ENCODE measurements at places on chromosomes 11 and 22.

DNA sequence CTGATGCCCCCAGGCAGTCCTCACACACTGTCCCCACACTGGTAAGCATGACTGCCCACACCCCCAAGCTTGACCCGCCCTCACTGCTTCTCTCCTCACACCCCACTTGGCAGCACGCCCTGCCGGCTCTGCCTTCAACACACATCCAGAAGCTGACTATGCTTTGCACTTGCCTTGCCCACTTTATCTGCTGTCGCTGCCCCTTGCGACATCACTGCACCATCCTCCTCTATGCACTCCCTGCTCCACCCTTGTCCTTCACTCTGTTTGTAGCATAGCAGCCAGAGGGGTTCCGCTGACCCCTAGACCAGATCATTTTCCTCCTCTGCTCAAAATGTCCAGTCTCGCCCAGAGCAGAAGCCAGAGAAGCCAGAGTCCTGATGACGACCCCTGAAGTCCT is 25.3 kb upstream of the SLC25A1 start:
- DNase-seq = no peak

DNA sequence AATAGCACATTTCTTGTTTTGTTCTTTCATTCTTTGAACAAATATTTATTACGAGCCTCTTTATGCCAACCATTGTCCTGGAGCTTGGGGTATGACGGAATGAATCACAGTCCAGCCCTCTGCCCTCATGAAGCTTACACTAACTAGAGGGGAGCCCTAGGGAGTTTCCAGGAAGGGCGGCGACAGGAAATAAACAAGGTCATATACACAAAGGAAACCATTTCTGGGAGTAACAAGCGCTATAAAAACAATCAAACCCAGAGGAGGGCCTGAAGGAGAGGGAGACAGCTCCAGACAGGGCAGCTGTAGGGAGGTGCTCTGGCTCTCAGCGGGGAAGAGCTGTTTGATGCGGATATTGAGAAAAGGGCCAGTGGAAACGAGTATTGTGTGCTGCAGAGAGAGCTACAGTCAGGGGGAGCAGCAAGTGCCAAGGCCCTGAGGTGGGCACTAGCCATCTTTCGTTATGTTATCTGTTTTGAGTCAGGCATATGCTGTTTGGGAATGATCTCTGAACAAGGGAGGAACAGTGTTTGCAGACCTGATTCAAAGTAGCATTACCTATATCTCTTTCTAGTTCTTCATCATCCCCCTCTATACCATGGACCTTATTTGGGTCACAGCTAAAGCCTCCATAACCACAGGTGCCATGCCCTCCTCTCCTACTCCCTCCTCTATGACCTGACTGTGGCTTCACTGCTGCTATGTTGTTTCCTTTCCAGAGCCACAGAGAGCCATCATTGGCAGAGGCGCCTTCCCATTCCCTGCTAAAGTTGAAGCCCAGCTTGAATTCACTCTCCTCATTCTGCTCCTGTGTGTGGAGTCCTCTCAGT is 15.3 kb upstream of the ZBTB16 start:
- no peak for DNase-seq

GRCh38 chr22:32920734-32921133 is 119.2 kb downstream of the TIMP3 start:
- DNase-seq = no peak

DNA sequence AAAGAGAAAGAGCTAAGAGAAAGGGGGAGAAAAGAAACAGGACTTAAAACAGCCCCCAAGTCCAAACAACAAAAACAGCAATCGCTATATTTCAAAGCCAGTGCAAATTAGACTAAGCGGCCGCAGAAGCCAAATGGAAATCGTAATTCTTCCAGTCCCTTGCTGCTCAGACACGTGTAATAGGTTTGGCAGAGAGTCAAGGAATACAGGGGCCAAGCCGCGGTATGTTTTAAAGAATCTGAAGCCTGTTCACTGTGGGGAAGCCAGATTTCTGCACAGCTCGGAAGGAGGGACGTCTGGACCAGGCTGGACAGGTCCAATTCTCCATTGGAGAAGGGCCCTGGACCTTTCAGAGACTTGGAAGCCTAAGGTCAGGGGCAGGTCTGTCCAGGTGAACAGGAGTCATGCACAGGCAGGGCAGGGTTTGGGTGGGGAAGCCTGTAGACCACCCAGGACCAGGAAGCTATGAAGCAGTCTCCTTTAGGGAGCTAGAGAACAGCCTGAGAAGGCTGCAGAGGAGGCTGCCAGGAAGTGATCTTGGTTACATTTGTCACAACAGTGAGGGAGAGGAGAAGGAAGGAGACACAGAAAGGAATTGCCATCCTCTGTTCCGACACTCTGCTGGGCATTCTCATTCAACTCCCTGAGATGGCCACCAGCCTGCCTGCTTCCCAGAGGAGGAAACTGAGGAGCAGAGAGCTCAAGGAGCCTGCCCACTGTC is 265.5 kb upstream of the ISX start:
- DNase-seq = no peak

DNA sequence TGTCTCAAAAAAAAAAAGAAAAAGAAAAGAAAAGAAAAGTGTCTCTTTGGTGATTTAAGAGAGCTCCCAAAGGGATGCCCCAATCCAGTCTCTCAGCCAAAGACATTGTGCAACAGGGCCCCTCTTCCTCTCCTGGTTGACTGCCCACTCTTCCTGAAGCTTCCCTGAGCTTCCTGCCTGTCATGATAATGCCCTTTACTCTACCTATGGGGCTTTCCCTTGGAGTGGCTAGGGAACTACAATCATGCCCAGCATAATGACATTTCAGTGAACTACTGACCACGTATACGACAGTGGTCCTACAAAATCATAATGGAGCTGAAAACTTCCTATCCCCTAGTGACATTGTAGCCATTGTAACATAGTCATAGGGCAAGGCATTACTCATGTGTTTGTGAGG is 118.0 kb downstream of the RASSF10 start:
- DNase-seq = no peak

DNA sequence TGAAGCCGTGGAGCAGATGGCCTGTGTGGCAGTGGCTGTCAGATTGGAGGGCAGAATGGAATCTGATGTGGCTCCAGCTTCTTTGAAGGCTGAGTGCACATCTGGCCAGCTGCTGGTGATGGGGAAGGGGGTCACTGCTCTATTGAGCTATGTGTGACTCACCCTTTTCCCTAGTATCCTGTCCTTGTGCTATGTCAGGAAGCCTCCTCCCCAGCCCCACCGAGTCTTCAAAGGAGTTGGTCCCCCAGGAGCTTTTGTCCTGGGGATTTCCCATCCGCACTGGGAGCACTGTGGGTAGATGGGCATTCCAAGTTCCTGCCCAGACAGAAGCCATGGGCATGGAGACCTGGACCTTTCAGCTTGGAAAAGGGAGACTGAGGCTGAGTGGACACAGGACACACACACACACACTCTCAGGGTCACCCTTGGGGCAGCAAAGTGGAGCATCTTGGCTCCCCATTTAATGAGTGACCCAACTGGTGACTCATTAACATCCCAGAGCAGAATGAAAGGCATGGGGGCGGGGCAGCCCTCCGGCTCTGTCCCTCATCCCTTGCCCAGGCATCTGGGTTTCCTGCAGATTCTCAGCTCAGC is 3.3 kb downstream of the SERPINH1 start:
- no peak for DNase-seq

DNA sequence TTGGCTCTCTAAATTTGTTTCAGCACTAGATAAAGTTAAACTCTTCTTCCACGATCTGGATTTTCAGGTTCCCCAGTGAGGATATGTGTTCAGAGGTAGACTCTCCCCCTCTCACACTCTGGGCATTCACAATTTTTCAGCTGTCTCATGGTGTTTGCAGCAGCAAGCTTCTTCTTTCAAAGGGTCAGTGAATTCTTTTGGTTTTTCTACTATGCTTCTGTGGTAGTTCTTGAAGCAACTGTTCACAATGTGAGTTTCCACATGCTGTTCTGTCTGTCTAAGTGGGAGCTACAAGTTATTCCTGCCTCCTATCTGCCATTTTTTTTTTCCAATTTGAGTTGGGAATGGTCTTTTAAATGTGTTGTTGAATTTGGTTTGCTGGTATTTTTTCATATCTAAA is 25.4 kb downstream of the CNTF start:
- DNase-seq = no peak

DNA sequence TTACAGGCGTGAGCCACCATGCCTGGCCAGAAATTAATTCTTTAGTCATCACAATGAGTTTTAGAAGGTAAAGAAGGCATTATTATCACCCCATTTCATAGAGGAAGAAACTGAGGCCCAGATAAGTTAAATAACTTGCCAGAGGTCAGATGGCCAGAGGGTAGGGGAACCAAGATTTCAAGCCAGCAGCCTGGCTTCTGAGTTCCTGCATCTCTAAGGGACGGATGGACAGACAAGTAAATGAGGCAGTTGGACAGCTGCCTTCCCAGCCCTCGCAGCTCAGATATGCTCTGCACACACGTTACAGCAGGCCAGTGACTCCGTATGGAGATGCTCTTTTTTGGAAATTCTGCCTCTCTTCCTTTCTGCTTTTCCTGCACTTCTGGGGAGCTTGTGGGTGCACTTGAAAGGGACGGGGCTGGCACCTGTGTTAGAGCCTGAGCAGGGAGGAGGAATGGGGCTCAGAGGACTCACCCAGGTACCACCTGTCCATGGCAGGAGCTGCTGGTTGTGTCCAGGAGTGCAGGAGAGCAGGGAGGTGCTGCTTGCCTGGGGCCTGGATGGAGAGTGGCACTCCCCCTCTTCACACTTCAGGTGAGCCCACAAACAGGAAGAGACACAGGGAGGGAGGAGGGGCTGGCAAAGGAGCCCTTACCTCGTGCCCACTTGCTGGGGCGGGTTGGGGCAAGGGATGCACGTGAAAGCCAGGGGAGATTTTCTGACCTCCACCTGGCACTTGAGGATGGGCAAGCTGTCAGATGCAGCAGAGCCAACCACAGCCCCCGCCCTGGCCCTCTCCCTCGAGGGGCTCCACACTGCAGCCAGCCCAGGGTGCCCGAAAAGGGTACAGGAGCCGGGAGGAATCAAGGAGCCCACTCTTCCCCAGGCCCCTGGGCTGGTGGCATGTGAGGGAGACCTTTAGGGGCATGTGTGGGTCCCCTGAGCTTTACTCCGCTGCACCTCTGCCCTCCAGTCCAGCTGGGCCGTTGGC is 3.3 kb upstream of the FXYD2 start:
- DNase-seq = no peak

- DNase-seq = no peak
These were observed 58.5 kb downstream of the SMCO4 start for GRCh38 chr11:93484716-93485115.

DNA sequence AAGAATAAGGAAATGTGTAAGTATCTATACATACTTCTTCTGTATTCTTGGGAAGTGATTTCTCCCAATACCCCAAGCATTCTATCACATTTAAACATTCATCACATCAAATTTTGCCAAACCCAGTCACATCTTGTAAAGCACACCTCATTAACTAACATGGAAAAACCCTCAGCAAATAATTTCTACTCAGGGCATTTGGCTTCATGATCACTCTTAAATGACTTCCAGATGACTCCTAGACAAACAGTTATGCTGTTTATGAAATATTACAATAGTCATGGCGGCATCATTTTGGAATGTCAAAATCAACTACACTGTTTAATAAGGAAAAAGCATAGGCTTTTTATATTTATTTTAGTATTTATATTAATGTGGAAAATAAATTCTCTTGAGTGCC is 47.3 kb upstream of the CCDC34 start:
- DNase-seq = no peak

DNA sequence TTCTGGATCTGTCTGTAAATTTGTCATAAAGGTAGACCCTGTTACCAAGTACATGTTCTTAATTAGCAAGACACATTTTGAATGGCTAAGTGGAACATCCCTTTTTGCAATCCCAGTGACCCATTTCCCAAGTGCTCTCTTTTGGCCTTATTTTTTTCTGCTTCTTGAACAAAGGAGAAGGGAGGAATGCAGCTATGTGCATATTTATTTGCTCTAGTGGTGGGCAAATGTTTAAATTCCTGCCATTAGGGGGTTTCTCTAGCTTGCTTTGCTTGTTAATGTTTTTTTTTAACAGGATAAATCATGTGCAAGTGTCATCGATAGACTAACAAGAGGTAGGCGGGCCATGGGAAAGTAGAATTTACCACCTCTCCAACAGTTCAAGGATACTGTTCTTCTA is 135.7 kb downstream of the COMMD9 start:
- no peak for DNase-seq

- no peak for DNase-seq
These were observed 336.7 kb downstream of the LUZP2 start for GRCh38 chr11:24833573-24833972.

GRCh38 chr11:8392886-8393285 is 129.2 kb upstream of the LMO1 start:
- no peak for DNase-seq

GRCh38 chr11:14232652-14233051 is 126.3 kb downstream of the RRAS2 start:
- no peak for DNase-seq

GRCh38 chr22:21641417-21641788 is 699 bp upstream of the SDF2L1 start:
- DNase-seq = no peak

DNA sequence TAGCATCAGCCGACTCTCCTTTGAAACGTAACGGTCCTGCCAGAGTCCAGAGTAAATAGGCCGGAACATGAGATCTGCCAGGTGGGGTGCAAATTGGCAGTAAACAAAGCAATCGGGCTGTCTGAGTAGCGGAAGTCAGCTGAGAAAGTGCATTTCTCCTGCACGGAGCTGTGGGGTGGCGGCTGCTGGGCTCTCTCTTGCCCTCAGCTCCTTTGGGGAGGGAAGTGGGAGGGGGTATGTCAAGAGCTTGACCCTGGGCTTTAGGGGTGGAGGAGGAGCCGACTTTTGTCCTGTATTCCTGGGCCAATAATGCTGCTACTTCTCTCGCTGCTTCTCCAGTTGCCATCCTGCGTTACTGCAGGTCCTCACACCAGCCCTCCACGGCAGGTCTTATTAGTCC is 11.6 kb downstream of the GRIK4 start:
- DNase-seq = no peak

- DNase-seq = no peak
These were observed 8.5 kb upstream of the CYTH4 start for GRCh38 chr22:37273846-37274225.

- DNase-seq = no peak
These were observed 5.0 kb upstream of the SH3BP1 start for GRCh38 chr22:37634417-37634924.

DNA sequence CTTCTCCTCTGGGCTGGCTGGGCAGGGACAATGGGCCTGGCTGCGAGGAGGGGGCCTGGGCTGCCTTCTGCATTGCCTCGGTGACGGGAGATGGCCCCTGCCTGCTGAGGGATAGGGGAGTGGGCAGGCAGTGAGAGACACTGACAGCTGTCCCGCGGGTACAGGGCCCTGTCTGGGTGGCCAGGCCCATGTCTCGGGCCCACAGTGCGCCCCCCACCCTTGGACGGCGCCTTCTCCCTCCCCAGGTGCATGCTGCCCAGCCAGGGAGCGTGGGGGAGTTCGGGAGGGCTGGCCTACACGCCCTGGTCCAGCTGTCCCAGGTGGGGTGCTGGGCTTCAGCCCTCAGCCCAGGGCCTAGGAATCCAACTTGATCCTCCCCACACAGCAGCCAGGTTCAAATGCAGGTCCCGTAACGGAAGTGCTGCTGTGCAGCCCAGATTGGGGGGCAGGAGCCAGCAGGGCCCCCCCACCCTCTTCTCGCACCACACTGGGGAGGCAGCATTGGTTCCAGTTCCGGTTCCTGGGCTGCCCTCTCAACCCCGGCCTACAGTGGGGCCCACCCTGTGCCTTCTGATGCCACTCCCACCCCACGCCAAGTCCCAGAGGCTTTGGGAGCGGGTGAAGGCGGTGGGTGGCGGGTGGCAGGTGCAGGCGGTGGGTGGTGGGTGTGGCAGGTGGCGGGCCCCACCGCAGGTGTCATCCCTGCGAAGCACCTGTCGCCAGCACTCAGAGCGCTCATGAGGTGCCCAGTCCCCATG is 7.3 kb upstream of the TSSC4 start:
- no peak for DNase-seq

GRCh38 chr11:79440571-79441460 is at the start of gene TENM4:
Gene TENM4 (minus strand): TSS chr11:79441030. CDS start chr11:79069944, 371,086 bp downstream.
- peak; percentile 95 for DNase-seq
